ENCODE measurements at places on chromosomes 11 and 22.

DNA sequence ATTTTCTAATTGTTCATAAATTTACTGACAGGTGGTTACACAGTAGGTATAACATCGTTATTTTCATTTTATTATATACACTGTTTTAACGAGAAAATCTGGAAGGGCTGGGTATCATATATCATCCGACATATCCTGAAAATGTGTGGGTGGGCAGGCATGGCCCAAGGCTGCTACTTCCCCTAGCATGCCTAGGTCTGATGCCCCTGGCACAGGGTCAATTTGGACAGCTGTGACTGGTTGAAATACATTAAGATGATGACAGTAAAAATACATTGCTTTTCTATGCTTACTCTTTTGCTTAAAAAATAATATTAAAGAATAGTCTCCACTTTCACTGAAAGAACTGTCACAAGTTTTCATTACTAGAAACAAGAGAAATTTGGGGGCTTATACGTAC, 908.8 kb downstream of the OPCML start:
- no peak for DNase-seq

DNA sequence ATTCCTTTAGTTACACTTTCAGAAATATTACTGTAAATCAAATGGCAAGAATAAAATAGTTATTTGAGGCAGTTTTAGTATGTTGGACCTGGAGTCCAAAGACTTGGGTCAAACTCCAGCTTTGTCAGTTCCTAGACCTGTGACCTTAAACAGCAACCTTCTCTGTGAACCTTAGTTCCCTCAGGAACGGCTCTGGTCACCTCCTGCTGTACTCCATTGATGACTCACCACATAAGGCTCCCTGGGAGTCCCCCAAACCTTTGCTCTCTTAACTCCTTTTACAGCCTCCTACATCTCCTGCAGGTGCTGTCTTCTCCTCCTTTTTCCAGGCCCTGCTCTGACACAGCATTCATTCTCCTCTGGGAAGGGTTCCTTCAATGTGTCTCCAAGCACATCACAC, 29.1 kb downstream of the LIMK2 start:
- no peak for DNase-seq

- DNase-seq: peak; percentile 51
Measured at GRCh38 chr11:71420455-71421241, 27.5 kb downstream of the DHCR7 start.

DNA sequence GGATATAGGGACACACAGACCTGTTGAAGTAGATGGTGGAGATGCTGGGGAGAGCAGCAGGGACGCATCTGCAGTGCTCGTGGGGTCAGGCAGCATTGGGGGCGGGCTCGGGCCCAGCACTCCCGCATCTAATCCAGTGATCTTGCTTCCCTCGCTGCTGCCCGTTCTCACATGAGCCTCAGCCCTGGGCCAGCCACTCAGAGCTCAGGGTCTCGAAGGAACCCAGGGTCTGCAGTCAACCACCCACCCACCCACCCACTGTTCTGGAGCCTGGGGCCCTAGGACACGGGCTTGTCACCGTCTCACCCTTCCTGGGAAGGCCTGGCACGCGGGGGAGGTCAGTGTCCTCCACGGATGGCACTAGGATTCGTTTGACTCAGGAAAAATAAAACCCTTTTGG, 406.0 kb downstream of the TBC1D22A start:
- DNase-seq: no peak

GRCh38 chr11:7256943-7257342, 5.2 kb downstream of the SYT9 start:
- DNase-seq: no peak
